Esophagus muscularis mucosa (tissue), 4 donors: ENCODE measurements at places on chromosomes 1 and 21. TPM values are rescaled to one million over a fixed set of nuclear protein-coding genes. Genes with fewer than 3 reads are reported as not detected.

Gene LCE1E
- not detected for total RNA-seq

Gene MLLT11
- total RNA-seq = 0.78 TPM

Gene ACTRT2
- not detected for total RNA-seq

Gene NOTCH2
- total RNA-seq = 91.1 TPM

Gene SPRR2B
- not detected for total RNA-seq

Gene OR10J1
- total RNA-seq = not detected

Gene SERINC2
- total RNA-seq = 1.7 TPM

Gene NFASC
- 67.5 TPM for total RNA-seq

Gene TLCD4
- 8.6 TPM for total RNA-seq

Gene PAX7
- not detected for total RNA-seq

Gene C8A
- total RNA-seq = not detected

Gene TMEM69
- 22.5 TPM for total RNA-seq

Gene OR14C36
- not detected for total RNA-seq

Gene C1orf87
- total RNA-seq = not detected

Gene AKR7A3
- 1.6 TPM for total RNA-seq

Gene DMRTA2
- total RNA-seq = not detected

Gene HCRTR1
- total RNA-seq = not detected

Gene CR1L
- not detected for total RNA-seq

Gene KRTAP10-7
- not detected for total RNA-seq

Gene RHBDL2
- not detected for total RNA-seq

Gene ARMH1
- total RNA-seq = 0.42 TPM

Gene ALG6
- total RNA-seq = 5.0 TPM

Gene E2F2
- 0.11 TPM for total RNA-seq

Gene CRP
- 0.42 TPM for total RNA-seq

Gene CFAP107
- total RNA-seq = not detected

Gene PRDM16
- 4.4 TPM for total RNA-seq

Gene TAL1
- total RNA-seq = 4.0 TPM

Gene RLF
- 22.9 TPM for total RNA-seq

Gene ZNF648
- not detected for total RNA-seq

Gene TSPAN2
- 35.8 TPM for total RNA-seq

Gene MARCKSL1
- 10.9 TPM for total RNA-seq

Gene SLC35A3
- 24.5 TPM for total RNA-seq

Gene OR2T11
- total RNA-seq = not detected

Gene AMY2A
- 1.7 TPM for total RNA-seq

Gene STIL
- total RNA-seq = 0.99 TPM

Gene ZNF697
- total RNA-seq = 4.3 TPM

Gene CCSAP
- 4.8 TPM for total RNA-seq
